Right ventricle myocardium superior (tissue), 1 donor: ENCODE measurements at places on chromosomes 2 and 18. TPM values are rescaled to one million over a fixed set of nuclear protein-coding genes. Genes with fewer than 3 reads are reported as not detected.

Gene CCDC74B
- total RNA-seq: 0.38 TPM

Gene CFAP210
- total RNA-seq: not detected

Gene RASGRP3
- total RNA-seq: 53.1 TPM

Gene EN1
- total RNA-seq: not detected

Gene MROH2A
- not detected for total RNA-seq

Gene LHCGR
- total RNA-seq: not detected

Gene ANKRD29
- total RNA-seq: 7.0 TPM

Gene TM4SF20
- not detected for total RNA-seq

Gene DPYSL5
- not detected for total RNA-seq

Gene MC5R
- total RNA-seq: not detected

Gene PAIP2B
- 69.7 TPM for total RNA-seq

Gene RAMP1
- 138 TPM for total RNA-seq

Gene SERPINB11
- not detected for total RNA-seq

Gene CRACDL
- total RNA-seq: 4.4 TPM

Gene CCDC85A
- total RNA-seq: 4.3 TPM

Gene LIMS4
- total RNA-seq: 2.4 TPM

Gene C1GALT1C1L
- 1.1 TPM for total RNA-seq

Gene PFN4
- 0.46 TPM for total RNA-seq

Gene LCT
- total RNA-seq: not detected

Gene DNMT3A
- 20.2 TPM for total RNA-seq

Gene SERPINB5
- not detected for total RNA-seq

Gene NRBP1
- total RNA-seq: 50.8 TPM

Gene ACVR1C
- 0.54 TPM for total RNA-seq

Gene STEAP3
- 10.8 TPM for total RNA-seq

Gene LRP2
- total RNA-seq: not detected

Gene ACYP2
- total RNA-seq: 64.2 TPM

Gene PER2
- total RNA-seq: 3.6 TPM

Gene SEC11C
- total RNA-seq: 18.4 TPM

Gene ASXL3
- total RNA-seq: 3.6 TPM

Gene SCYGR4
- not detected for total RNA-seq

Gene COL3A1
- 47.0 TPM for total RNA-seq

Gene POTEJ
- total RNA-seq: not detected

Gene IL1B
- 0.30 TPM for total RNA-seq

Gene COBLL1
- 12.1 TPM for total RNA-seq

Gene INHBB
- 8.2 TPM for total RNA-seq

Gene SFTPB
- total RNA-seq: 0.46 TPM
